ENCODE measurements at places on chromosomes 6 and 20.

- no peak for DNase-seq
Observed at GRCh38 chr20:63679799-63680305, 16.6 kb upstream of the TNFRSF6B start.

DNA sequence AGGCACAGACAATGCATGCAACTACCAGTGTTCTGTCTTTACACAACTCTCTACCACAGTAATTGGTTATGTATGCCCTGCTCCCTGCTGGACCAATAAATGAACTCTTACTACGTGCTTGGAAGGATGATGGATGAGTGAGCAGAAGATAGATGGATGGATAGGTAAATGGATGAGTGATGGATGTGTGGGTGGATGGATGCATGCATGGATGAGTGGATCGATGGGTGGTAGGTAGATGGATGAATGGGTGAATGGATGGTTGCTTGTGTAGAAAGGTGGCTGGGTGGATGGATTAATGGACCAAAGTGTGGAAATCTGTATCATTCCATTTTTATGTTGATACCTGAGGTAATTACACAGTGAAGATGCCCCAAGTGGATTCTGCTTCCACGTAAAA, 10.1 kb upstream of the TRAM2 start:
- no peak for DNase-seq

- DNase-seq, result no peak
Observed at GRCh38 chr6:85463621-85464259, 13.9 kb downstream of the NT5E start.

DNA sequence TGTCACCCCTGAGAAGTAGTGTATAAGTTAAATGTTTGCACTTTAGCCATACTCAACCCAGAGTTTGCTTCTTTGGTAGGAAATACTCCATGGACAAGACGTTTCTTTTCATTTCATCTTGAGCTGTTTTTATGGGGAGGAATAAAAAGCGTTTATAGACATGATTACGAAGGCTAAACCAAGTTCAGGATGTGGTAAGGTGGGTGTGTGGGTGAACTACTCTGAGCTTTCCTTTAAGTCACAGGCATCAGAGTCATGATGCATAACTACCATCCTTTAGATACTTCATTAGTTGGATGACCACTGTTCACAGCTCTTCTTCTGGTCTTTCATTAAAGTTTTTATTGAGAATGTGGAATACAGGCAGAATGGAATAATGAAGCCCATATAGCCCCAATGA, 48.9 kb downstream of the EBF4 start:
- peak; percentile 53 for DNase-seq

DNA sequence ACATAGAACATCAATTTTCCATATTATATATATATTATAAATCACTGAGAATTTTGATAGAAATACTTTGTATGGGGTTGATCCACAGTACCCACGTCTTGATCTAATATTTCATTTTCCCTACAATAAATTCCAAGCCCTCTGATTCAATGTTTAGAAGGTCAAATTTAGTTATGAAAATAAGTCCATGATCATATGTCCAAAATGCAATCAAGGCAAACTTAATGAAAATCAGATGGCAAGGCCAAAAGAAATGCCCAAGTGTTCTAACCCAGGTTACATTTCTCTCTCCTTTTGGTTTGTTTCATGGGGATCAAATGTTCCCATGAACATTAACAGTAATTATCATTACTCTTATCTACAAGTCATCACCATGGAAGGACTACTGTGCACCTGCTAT, 203.8 kb downstream of the KIF16B start:
- DNase-seq, result no peak

- no peak for DNase-seq
Observed at GRCh38 chr20:52905241-52905994, 66.7 kb upstream of the TSHZ2 start.

- DNase-seq, result no peak
Observed at GRCh38 chr6:34616227-34616585, 60.1 kb upstream of the SPDEF start.

DNA sequence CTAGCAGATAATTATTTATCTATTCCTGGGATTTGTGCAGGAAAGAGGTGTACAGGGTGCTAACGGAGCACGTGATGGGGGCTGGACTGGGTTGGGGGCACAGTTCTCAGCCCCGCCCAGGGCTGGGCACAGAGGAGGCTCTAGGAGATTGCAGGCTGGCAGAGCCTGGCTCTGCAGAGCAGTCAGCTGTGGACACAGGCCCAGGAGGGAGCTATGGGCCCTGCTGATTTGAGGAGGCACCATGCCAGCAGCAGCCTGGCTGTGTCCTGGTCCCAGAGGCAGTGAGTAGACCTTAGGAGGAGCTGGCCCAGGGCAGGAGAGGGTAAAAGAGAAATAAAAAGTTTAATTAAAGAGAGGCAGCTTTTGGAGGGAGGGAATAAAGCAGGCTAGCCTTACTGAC, 19.3 kb downstream of the MAFB start:
- no peak for DNase-seq

DNA sequence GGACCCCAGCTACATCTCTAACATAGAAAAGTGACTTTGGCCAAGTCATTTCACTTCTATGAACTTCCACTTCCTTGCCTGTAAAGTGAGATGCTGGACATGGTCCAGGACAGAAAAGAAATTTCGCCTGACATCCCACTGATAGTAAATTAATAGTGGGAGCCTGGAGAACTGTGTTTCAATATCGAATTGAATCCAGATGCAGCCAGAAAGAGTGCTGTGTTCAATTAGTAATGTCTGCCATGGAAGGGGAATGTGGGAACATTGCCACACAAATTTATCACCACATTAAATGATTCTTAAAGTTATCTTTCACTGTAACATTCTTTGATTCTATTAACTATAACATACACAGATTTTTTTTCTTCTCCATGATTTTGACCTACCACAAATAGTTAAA, 255.0 kb downstream of the HACE1 start:
- DNase-seq, result no peak

DNA sequence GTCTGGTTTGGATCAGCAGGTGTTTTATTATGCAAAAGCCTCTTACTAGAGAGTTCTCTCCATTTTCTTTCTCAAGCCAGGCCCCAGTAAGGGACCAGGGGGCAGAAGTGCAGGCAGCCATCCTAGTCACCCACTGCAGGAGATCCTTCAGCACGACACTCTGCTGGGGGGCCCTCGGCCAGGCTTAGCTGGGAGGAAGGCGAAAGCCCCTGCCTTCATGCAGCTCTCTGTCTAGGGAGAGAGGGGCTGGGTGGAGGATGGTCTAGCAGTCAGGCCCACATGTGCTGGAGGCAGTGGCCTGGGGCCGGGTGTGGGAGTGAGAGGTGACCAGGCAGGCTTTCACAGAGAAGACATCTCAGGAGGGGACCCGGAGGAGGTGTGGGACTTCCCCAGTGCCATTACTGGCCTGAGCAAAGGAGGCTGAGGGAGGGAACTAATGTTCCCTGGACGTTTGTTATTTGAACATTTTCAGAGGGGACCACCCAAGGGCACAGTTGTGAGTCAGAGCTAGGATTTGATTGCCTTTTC, 33.5 kb upstream of the VSTM2L start:
- no peak for DNase-seq

GRCh38 chr6:36679043-36679833, 724 bp downstream of the CDKN1A start:
- DNase-seq, result peak; percentile 21

DNA sequence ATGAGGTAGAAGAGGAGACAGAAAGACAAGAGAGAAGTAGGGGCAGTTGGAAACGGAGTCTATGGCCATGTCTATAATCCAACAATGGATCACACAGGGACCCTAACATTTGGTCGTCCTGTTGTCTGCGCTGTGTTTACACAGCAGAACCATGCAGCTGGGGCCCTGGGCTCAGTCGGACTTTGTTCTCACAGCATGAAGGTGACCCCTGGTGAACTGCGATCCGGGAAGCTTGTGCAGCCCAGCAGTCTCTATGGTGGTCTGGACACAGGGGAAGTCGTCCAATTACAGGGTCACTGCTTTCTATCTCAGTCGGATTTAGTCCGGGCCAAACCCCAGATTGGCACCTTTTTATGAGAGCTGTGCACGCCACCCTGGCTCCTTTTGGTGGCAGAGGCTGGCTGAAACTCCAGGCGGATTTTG, 153.6 kb downstream of the FOXA2 start:
- no peak for DNase-seq

DNA sequence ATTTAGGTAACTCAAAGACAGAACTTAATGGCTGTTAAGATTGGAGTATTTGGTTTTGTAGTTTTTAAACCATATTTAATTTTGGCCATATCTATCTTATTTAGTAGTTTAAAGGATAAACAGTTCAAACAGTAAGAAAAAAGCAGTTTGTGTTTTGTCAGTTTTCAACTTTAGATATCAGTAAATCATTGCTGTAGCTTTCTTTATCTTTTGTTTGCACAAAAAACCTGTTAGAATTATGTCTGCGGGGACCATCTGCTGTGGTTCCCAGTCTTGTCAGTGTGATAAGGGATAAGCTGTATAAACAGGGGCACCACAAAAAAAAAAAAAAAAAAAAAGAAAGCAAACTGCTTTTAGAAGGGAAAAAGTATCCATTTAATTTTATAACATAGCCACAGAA, 40.9 kb downstream of the CDKAL1 start:
- DNase-seq, result peak; percentile 96

DNA sequence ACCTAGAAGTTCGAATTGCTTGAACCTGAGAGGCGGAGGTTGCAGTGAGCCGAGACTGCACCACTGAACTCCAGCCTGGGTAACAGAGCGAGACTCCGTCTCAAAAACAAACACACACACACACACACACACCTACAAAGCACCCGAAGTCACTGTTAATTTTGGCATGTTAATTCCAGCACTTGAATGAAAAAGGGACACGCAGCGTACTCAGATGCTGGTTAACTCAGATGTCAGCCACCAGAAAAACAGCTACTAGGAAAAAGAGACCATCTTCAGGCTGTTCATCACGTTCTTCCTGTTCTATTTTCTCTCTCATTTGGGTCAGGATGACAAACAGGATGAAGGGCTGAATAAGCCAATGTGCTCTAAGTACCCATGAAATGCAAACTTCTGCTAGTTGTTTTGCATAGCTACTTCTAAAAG, 46.9 kb downstream of the BLOC1S5 start:
- no peak for DNase-seq

DNA sequence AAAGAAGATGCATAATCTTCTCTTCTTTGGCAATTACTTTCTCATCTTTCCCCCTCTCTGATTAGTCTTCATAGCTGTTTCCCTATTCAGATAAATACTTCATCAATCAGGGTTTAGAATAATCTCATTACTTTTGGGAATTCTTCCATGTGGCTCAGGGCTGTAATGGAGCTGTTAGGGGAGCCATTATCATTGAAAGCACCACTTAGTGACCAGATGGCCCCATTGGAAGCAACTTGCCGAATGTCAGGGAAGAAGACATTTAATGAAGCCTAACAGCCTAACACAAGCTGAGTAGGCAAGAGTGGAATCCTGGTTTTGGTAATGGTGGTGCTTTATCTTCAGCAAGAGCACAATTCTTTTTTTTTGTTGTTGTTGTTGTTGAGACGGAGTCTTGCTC, 45.0 kb downstream of the TIAM2 start:
- DNase-seq, result no peak

DNA sequence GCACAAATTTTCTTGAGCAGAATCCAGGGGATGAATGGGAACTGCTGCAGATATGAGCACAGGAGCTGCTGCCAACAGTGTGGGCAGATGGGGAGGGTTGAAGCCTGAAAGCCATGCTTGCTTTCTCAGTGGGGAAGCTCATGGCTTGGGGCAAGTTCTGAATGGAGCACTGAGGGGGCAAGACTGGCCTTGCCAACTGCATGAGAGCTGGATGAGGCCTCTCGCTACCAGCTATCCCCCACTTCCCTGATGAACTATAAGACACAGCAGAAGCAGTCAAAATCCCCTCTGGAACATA, 28.3 kb downstream of the TREM1 start:
- no peak for DNase-seq

GRCh38 chr20:35893942-35894341, 60.4 kb downstream of the SCAND1 start:
- no peak for DNase-seq

GRCh38 chr6:157763129-157763903, 59.7 kb upstream of the SNX9 start:
- peak; percentile 20 for DNase-seq

DNA sequence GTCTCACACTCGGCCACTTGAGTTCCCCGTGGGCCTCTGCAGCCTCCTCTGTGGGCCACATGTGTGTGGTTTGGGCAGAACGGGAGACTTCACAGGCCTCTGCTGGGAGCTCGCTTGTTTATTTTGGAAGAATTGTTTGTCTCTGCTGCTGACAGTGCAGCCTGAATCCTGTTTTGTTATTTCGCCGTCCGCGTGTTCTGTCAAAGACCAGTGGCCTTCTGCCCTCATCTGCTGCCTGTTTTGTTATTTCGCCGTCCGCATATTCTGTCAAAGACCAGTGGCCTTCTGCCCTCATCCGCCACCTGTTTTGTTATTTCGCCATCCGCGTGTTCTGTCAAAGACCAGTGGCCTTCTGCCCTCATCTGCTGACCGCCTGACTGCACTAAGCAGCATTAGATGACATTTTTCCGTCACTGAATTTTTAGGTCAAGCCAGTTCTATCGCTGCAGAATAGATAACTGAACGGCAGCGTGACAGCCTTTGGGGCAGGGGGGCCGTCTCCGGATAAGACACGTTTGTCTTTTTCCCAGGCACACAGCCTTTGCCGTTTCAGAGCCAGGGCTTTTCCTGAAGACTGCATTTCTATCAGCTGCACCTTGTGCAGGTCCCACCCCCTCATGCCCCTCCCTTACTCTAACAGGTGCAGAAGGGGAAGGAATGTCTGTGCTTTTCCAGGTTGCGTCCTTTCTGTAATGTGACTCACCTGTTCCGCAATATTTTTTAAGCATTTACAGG, 158.5 kb upstream of the AFDN start:
- no peak for DNase-seq

DNA sequence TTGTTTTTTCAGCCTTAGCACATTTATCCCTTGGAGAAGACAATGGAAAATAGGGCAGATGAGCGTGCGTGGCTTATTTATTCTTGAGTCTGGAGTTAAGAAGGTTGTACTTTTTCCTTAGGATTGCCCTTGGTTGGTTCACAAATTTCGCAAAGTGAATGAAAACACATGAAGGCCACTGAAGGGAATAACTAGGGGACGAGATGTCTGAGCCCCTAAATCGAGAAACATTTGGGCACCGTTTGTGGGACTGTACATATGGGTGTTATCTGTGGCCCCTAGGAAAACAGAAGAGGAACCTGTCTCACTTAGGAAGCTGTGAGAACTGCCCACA, 19.4 kb upstream of the TRIM27 start:
- DNase-seq, result no peak

- no peak for DNase-seq
Observed at GRCh38 chr6:82441047-82441855, 77.6 kb downstream of the TPBG start.

Measured in hematopoietic multipotent progenitor cell treated with erythropoietin and hydrocortisone succinate and interleukin-3 and kit ligand, for 4 days (in vitro differentiated cells).